Hepatocyte (in vitro differentiated cells): ENCODE measurements at places on chromosomes 5 and 9. TPM values are rescaled to one million over a fixed set of nuclear protein-coding genes. Genes with fewer than 3 reads are reported as not detected.
A peak's percentile ranks its signal among the peaks of the same experiment; 100 is the strongest.

The SV2C gene
- polyA plus RNA-seq: 0.04 and 0.05 TPM in 2 replicates

The ISCA1 gene
- polyA plus RNA-seq: 34.2 and 38.5 TPM in 2 replicates

The MELK gene
- polyA plus RNA-seq: 6.9 and 11.0 TPM in 2 replicates

The TTC16 gene
- not detected in 2 replicates for polyA plus RNA-seq

- H3K27ac ChIP-seq: no peak overlapping the region
- no peaks in the 10 kb centered on the region for H3K27me3 ChIP-seq
- no peak for DNase-seq
- no peak overlapping the region for H3K4me3 ChIP-seq
- no peaks in the 10 kb centered on the region for H3K36me3 ChIP-seq
These were observed 52.3 kb upstream of the JMY start for GRCh38 chr5:79183617-79184016.

The TLX3 gene
- polyA plus RNA-seq: 0.22 TPM in 1 of 2 replicates, not detected in the other

DNA sequence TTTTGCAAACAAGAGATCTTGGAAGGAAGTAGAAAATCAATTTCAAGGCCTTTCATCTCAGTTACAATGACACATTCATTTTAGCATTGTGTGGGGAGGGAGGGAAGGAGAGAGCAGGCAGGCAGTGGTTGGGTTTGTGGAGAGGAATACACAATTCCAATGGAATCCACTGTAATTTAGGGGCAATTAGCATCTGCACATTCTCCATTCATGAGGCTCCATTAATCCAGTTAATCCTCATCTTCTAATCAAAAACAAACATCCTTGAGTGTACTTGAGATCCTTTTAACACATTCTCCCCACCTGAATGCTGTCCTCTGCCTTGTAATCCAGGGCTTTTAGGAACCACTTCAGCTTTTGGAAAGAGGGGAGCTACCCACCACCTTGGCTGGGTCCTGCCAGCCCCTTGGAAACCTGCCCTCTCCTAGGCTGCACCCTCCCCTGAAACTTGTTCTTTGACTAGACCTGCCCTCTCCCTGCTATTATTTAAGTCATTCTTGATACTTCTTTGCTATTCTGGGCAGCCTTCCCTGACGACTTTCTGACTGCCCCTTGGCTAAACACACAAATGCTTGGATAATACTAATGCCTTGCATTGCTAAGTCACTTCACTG lies 271.2 kb downstream of the SLIT3 start:
- H3K27ac ChIP-seq: peak overlapping the region; percentile 5
- no peaks in the 10 kb centered on the region for H3K27me3 ChIP-seq

DNA sequence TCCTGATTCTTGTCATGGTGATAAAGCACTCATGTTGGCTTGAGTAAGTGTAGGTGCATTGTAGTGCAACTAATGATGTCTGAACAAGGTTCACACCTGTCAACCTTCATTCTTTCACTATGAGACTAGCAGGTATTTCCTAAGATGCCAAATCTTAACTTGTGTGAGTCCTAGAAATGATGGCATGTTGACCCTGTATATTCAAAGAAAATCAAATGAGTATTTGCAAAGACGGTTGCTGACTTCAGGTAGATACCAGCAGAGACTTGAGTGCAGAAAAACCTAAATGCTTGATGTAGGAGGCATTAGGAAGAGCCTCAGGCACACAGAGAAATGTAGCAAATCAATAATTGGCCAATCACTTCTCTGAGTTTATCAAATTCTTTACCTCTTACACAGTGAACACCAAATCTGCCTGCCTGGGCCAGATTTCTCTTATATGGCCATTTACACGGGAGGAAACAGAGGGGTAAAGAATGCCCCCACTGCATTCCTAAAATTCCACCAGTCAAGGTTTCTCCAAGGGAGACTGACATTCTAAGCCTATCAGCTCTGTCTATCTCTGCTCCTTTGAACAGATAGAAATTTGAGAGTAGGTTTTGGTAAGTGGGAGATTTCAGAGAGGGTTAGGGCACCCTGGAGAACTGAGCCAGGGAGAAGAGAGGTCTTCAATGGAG lies 488.6 kb upstream of the WWC1 start:
- DNase-seq: no peak
- H3K4me3 ChIP-seq: no peak overlapping the region
- no peak overlapping the region for H3K27ac ChIP-seq
- H3K27me3 ChIP-seq: peaks cover 2% of the 10 kb centered on the region
- peaks cover 4% of the 10 kb centered on the region for H3K4me1 ChIP-seq

DNA sequence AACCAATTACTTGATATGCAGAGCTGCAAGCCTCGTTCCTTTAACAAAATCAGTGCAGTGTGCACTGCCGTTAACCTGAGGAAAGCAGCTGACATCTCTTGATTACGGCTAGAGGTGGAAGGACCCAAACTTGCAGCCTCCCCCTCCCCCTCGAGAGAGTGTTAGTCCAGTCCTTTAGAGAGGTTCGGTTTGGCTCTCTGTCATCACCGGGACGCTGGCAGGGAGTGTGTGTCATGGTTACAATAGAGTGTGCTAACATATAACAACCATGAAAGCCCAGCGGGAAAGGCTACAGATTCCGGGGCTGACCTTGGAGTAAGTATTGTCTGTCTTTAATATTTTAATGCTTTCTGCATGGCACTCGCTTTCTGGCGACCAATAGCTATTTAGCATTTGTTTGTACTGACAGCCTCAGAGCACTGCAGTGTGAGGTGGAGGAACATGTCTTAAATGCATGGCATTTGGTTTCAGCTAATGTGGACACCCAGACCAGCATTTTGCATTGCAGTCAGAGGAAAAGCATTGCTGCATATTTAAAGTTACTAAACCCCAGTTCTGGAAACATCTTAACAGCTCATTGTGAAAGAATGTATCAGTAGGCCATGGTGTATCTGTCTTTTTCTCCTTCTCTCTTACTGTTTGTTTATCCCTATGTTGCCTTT lies 237.5 kb downstream of the CD180 start:
- H3K4me1 ChIP-seq: peaks cover 27% of the 10 kb centered on the region
- H3K27ac ChIP-seq: peak overlapping the region; percentile 73
- H3K27me3 ChIP-seq: no peaks in the 10 kb centered on the region
- no peaks in the 10 kb centered on the region for H3K36me3 ChIP-seq
- peak; percentile 39 for DNase-seq

- no peak overlapping the region for H3K4me3 ChIP-seq
- no peaks in the 10 kb centered on the region for H3K4me1 ChIP-seq
- no peak overlapping the region for H3K27ac ChIP-seq
- no peaks in the 10 kb centered on the region for H3K36me3 ChIP-seq
These were observed 244.0 kb downstream of the EPB41L4A start for GRCh38 chr5:112174959-112175594.

DNA sequence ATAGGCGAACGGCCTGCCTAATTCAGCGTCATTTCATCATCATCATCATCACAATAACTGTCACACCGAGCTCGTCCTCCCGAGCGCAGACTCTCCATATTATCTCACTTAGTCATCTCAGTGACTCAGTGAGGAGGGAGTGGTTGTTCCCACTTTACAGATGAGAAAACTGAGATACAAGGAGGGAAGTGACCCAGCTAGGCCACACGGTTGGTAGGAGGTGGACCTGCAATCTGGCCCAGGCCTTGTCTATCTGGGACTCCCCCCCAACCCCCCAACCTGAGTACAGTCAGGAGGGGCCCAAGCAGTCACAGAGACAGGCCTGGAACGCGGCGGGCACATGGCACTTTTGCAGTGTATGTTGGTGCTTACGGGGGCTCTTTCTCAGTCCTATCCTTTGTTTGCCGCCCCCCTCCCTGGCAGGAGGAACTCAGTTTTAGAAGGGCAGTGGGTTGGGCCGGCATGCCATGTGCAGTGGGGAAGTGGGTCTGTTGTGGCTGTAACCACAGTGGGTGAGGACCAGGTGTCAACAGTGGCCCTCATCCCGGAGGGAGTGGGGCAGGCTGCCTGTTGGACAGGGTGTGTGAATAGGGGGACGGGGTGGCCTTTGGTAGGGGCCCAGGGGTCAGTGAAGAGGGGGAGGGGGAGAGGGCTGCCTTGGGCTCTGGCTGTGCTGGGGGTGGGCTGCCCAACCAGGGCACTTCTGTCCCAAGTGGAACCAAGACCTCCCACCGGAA lies 1.7 kb upstream of the RXRA start:
- H3K27ac ChIP-seq: peak overlapping the region; percentile 99
- H3K27me3 ChIP-seq: no peaks in the 10 kb centered on the region
- peaks cover 60% of the 10 kb centered on the region for H3K4me1 ChIP-seq
- DNase-seq: no peak

DNA sequence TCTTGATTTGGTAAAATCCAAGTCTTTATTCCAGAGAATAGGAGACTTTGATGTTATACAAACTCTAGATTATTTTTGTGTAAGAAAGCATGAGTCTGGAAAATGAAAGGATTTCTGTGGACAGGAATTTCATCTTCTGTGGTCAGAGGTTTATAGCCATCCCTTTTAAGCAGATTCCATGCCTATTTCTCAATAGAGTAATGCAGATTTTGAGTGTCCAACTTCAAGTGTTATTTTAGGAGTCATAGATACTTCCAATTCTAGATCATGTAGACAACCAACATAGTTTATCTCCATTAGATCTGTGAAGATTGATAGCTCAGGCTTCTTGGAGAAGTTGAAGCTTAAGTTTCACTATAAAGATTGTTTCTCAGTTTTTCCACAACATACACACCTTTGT lies 379.7 kb downstream of the PSAT1 start:
- no peak for DNase-seq
- H3K4me1 ChIP-seq: no peaks in the 10 kb centered on the region
- no peaks in the 10 kb centered on the region for H3K36me3 ChIP-seq

DNA sequence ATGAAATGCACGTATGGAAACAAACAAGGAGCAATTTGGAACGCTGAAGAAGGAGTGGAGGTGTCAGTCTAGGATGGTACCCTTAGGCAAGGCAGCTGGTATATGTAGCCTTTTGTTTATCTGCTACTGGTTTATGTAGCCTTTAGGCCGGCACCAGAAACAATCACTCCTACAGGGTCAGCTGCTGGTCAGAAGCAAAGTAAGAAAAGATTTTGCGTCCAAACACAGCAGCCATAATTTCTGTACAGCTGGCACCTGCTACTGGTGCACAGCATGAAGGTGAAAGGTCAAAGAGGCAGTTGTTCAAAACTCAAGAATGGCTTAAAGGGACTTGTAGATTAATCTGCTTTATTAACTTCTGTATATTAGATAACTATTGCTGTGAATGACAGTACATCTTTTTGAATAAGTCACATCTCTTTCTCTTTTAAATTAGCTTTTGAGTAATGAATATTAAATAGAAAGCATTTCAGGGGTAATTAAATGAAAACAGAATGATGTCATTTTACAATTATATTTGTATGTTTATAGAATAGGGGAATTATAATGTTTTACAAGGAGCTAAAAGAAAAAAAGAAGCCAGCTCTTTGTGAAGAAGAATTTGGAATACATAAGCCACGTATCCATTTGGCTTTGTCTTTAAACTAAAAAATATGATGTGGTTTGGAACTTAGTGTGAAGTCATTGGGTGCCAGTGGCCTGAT lies 33.1 kb upstream of the TLX3 start:
- H3K36me3 ChIP-seq: no peaks in the 10 kb centered on the region
- no peak overlapping the region for H3K4me3 ChIP-seq
- H3K4me1 ChIP-seq: no peaks in the 10 kb centered on the region

The SLC6A7 gene
- polyA plus RNA-seq: 0.39 and 0.99 TPM in 2 replicates

DNA sequence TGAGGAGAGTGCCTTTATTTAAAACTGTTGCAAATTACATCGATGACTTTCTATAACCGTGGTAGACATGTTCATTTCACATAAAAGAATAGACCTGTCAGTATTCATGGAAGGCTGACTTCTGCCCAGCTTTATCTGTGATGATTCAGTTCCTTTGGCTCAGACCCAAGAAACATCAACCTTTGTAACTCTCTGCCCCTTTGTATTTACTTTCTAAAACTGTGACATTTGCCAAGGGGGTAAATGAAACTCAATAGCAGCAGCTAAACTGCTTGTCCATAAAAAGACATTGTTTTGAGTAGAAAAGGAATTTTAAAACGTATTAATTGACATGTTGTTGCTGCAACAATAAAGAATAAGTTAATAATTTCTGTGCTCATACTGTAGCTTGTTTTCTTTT lies 137.8 kb upstream of the ANKH start:
- no peak overlapping the region for H3K4me3 ChIP-seq
- H3K4me1 ChIP-seq: peaks cover 27% of the 10 kb centered on the region
- H3K27me3 ChIP-seq: no peaks in the 10 kb centered on the region
- no peaks in the 10 kb centered on the region for H3K36me3 ChIP-seq
- peak; percentile 81 for DNase-seq
- H3K27ac ChIP-seq: peak overlapping the region; percentile 85

The PCDHA1 gene
- polyA plus RNA-seq: not detected in 2 replicates

DNA sequence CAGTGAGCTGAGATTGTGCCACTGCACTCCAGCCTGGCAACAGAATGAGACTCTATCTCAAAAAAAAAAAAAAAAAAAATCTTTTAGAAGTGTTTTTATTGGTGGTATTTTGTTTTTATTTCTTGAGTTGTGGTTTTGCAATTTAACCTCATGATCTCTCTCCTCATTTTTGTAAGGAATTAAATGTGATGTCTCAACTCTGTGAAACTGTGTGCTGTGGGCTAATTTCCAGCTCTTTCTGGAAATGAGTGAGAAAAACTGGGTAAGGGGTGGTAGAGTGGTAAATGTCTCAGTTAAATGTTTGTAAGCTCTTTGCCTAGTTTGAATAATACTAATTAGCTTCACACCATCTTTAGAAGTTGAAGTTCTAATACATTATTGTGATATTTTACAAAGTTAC lies 29.0 kb downstream of the ACO1 start:
- no peak overlapping the region for H3K27ac ChIP-seq
- H3K4me3 ChIP-seq: no peak overlapping the region
- DNase-seq: no peak
- no peaks in the 10 kb centered on the region for H3K36me3 ChIP-seq
- no peaks in the 10 kb centered on the region for H3K27me3 ChIP-seq

DNA sequence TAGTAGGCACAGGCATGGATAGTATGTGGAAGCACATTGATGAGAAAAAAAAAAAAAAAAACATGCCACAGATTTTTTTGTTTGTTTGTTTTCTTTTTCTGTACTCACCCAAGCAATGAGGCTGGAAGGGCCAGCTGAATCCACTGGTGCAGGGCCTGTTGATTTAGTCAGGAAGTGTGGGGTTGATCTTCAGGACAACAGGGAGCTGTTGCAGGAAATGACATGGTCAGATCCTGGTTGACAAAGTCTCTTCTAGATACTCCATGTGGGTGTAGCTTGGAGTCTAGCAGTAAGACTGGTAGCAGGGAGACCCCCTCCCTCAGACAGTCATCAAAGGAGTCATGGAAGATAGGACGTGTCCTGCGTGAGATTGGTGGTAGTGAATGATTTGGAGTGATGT lies 191.8 kb downstream of the PAPPA start:
- H3K36me3 ChIP-seq: no peaks in the 10 kb centered on the region
- peak overlapping the region; percentile 78 for H3K27ac ChIP-seq
- H3K27me3 ChIP-seq: no peaks in the 10 kb centered on the region
- peaks cover 10% of the 10 kb centered on the region for H3K4me1 ChIP-seq

DNA sequence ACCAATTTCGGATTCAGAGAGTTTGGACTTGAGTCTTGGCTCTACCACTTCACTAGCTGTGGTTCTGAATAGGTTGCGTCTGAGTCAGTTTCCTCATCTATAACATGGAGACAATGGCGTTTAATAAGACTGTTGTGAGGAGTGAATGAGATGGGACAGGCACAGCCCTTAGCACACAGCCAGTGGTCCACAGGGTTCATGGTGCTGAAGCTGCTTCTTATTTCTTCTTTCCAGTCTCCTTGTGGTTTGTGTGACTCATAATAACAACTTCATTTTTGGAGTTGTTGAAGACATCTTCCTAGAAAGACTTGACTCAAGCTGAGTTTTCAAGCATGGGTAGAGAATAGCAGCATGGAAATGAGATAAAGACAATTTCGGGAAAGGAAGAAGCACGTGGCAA lies 172.6 kb upstream of the PPP2R2B start:
- no peak overlapping the region for H3K27ac ChIP-seq
- H3K27me3 ChIP-seq: peaks cover 5% of the 10 kb centered on the region
- H3K4me1 ChIP-seq: no peaks in the 10 kb centered on the region
- DNase-seq: no peak
- no peaks in the 10 kb centered on the region for H3K36me3 ChIP-seq

The CCL19 gene
- polyA plus RNA-seq: not detected in 2 replicates

The TUSC1 gene
- 10.9 and 13.8 TPM in 2 replicates for polyA plus RNA-seq
